Progenitor cell of endocrine pancreas (in vitro differentiated cells): ENCODE measurements at places on chromosomes 4 and X. TPM values are rescaled to one million over a fixed set of nuclear protein-coding genes. Genes with fewer than 3 reads are reported as not detected.

- no peaks in the 10 kb centered on the region for H3K36me3 ChIP-seq
- DNase-seq: no peak
- H3K27ac ChIP-seq: no peak overlapping the region
Observed at GRCh38 chrX:542179-542578, 88.4 kb upstream of the SHOX start.

DNA sequence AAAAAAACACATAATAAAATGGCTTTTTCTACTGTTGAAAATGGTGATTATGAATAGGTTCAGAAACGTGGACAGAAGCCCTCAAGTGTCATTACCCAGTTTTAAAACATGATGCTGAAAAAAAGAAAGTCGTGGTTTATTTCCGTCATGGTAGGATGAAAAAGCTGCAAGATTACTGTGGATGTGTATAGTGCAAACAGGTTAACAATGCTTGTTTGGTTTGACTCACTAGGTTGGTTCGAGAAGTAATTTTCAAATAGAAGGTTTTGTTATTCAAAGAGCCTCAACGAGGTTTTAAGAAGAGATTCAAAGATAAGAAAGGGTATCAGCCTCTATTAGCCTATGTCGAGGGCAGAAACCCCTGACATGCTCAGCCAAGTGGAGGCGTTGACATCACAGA, 2.5 kb upstream of the RXFP1 start:
- H3K4me1 ChIP-seq: peaks cover 6% of the 10 kb centered on the region
- H3K36me3 ChIP-seq: no peaks in the 10 kb centered on the region
- H3K27me3 ChIP-seq: no peaks in the 10 kb centered on the region

Gene PRKG2
- total RNA-seq: 2.9 and 3.3 TPM in 2 replicates

DNA sequence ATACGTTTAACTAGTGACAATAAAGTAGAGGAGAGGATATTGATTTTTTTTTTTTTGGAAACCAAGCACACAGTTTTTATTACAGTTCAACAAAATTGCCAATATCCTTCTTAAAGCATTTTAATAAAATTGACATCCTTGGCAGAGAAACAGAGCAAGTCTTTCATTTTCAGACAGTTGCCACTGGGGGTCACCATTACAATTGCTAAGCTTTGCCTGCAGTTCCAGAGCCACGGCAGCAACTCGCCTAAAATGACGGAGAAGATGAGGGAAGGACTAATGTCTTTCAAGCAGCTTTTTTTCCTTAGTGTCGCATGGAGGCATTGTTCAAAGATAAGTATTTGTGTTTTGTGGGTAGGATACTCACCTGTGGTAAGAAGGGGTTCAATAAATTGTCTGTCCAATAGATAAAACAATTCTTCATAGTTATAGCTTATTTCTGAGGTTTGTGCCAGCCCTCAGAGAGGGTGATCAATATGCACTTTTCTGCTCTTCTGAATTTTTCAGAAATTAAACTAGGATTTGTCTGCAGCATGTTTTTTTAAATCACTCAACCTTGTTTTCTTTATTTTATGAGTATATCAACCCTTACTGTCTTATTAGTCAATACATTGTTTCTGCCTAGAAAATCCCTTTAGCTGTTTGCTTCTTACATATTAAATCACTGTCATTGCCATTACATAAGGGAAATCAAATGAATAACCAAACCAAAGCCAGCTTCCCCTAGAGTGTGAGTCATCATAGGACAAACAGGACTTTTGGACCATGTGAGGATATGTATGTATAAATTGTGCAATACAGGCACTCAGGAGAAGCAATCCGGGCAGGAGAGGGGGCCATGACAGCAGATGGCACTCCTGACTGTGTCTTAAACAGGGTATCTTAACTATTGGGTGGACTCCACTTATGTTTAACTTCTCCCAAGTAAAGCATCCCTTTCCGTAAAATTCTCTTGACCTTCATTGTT, 508.1 kb upstream of the ARX start:
- no peak overlapping the region for H3K4me3 ChIP-seq
- H3K27me3 ChIP-seq: peaks cover 5% of the 10 kb centered on the region
- peaks cover 5% of the 10 kb centered on the region for H3K4me1 ChIP-seq
- no peak overlapping the region for H3K27ac ChIP-seq
- no peak for DNase-seq
- no peaks in the 10 kb centered on the region for H3K36me3 ChIP-seq

GRCh38 chrX:130539721-130540321, 138.0 kb downstream of the RBMX2 start:
- H3K27ac ChIP-seq: no peak overlapping the region
- H3K36me3 ChIP-seq: no peaks in the 10 kb centered on the region
- H3K27me3 ChIP-seq: peaks cover 13% of the 10 kb centered on the region
- peak; percentile 25 for DNase-seq
- peaks cover 4% of the 10 kb centered on the region for H3K4me1 ChIP-seq
- H3K4me3 ChIP-seq: no peak overlapping the region

Gene UBA1
- 524 and 538 TPM in 2 replicates for total RNA-seq
